Stimulated activated CD8-positive, alpha-beta memory T cell treated with anti-CD3 and anti-CD28 coated beads, Interleukin-15, amount 100 ng/mL, for 1 hour (primary cell): ENCODE measurements at places on chromosomes 5 and 9.
A peak's percentile ranks its signal among the peaks of the same experiment; 100 is the strongest.

GRCh38 chr9:100505564-100506159 lies 32.7 kb downstream of the TMEFF1 start:
- DNase-seq, result peak; percentile 40

DNA sequence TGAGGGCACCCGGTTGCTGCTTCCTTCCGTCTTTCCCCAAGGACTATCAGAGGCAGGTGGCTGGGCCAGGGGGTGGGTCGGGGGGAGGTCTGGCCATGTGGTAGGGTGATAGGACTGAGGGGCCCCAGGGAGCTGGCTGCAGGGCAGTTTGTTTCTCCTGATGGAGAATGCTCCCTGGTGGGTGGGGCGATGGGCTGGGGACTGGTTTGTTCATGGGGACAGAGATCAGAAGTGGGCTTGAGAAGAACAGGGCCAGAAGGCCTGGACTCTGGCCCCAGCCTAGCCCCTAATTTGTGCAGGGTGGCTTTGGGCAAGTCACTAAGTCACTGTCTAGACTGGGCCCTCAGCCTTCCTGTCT lies 117.4 kb downstream of the RGS3 start:
- no peak for DNase-seq

DNA sequence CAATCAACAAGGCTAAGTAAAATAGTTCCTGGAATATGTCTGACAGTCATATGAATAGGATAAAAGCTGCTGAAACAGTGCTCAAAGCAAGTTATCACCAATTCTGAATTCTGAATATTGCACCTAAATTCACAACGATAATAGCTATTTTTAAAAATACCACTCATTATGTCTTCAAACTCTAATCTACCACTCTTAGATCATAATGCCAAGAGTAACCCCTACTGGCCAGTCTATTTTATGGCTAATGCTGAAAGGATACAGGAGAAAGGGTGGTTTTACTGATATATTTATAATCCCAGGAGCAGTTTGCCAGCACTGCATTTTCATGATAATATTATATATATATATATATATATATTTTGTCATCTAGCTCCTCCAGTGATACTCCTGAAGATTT lies 232.8 kb downstream of the PDE4D start:
- no peak for DNase-seq

DNA sequence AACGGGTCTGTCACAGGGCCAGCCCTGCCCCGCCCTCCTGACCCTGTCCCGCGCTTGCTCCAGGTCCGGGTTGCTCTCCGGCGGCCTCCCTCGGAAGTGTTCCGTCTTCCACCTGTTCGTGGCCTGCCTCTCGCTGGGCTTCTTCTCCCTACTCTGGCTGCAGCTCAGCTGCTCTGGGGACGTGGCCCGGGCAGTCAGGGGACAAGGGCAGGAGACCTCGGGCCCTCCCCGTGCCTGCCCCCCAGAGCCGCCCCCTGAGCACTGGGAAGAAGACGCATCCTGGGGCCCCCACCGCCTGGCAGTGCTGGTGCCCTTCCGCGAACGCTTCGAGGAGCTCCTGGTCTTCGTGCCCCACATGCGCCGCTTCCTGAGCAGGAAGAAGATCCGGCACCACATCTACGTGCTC lies 4.2 kb downstream of the B4GALT7 start:
- DNase-seq, result no peak

- no peak for DNase-seq
Measured at GRCh38 chr9:81592887-81593266, 96.5 kb downstream of the TLE1 start.

DNA sequence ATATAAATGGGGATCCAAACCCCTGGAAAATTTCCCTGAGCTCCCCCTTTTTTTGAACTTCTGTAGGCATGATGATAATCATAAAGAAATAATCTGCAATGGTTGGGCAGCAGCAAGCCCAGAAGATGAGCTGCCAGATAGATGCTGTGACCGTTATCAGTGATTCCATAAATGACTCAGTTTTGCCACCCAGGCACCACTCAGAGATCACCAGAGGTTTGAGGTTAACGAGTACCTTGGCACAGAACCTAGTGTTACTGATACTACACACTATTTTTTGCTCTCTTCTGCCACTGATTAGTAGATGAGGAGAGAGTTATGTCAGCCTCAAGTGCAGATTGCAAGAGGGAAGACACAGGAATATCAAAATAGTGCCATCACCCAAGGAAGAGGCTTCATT lies 199.3 kb upstream of the PTGER4 start:
- DNase-seq, result no peak

GRCh38 chr9:110950041-110950645 lies 88.1 kb downstream of the LPAR1 start:
- DNase-seq, result no peak
